NCI-H1417 treated with DMSO at 0.1 percent for 48 hours (cell line): ENCODE measurements at places on chromosomes 7 and 10.

DNA sequence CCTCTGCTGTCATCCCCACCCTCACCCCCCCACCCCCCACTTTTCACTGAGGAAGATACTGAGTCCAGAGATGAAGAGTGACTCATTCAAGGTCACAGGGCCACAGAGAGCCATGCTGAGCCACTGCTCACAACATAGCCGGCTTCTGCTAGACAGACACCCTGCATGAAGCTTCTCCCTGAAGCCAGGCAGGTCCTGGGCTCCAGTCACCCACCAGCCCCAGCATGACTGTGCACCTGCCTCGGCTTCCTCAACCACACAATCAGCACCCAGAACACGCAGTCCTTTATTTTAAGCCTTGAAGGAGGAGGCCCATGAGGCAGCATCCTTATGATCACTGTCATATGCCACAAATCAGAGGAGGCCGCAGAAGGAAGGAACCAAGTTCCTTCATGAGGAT is 19.2 kb upstream of the PRKAG2 start:
- no peak for DNase-seq

DNA sequence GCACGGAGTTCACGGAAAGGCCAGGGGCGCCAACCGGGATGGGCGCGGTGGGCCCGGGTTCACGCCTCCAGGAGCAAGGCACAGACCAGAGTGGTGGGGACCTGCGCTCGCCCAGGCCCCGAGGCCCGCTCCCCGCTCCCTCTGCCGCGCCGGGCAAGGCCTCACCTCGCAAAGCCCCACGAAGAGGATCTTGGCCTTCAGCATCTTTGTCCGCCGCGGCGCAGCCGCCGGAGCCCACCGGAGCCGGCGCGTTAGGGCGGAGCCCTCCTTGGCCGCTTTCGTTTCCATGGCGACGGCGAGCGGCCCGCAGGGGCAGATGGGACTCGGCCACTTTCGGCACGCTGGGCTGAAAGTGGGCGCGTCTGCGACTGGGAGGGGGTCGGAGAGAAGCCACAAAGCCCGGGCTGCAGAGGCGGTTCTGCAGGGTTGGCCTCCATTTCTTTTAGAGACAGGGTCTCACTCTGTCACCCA is 944.4 kb upstream of the ZNF722 start:
- DNase-seq = no peak

- DNase-seq = no peak
Measured at GRCh38 chr10:51469686-51470085, 229.7 kb downstream of the CSTF2T start.

DNA sequence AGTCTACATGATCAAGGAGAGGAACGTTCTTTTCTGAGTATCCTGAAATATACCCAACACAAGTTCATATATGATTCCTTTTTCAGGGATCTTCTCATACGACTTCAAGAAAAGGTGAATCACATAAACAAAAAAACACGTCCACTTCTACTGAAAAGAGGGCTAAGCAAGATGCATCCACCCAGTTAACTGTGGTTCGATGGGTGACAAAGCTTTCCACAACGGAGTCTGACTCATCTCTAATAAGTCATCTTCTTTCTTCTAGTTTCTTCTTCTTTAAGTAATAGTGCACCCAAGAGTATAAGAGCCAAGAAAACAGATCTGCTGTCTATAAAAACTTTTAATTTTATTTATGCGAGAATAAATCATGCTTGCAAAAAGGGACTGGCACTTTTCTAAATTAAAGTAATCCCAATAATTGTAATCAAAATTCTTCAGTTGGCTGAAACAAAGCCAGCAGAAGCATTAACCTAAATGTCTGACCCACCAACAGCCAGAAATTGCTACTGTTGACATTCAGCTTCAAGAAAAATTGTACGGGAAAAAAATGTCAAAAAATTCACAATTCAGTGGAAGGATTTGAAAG is 146.9 kb upstream of the ANK3 start:
- DNase-seq = no peak

- DNase-seq = no peak
Measured at GRCh38 chr7:157984423-157985163, 603.0 kb downstream of the PTPRN2 start.

GRCh38 chr10:15863323-15863722 is 3.0 kb upstream of the MINDY3 start:
- no peak for DNase-seq

GRCh38 chr7:52271703-52272102 is 763.7 kb upstream of the POM121L12 start:
- DNase-seq = no peak

DNA sequence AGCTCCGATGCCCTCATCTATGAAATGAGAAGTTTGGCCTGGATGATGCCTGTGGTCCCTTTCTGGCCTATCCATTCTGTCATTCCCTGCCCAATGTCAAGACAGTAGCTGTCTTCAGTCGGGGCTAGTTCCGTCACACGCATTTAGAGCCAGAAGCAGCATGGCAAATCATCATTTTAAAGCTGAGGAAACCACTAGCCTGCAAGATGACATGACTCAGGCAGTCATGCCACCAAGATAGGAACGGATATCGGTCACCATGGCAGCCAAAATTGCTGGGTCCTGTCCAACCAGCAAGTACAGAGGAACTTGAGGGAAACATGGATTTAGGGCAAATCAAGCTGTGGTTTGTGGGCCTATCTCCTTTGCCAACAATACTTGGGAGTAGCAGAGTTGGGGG is 64.5 kb upstream of the MRLN start:
- DNase-seq = no peak

DNA sequence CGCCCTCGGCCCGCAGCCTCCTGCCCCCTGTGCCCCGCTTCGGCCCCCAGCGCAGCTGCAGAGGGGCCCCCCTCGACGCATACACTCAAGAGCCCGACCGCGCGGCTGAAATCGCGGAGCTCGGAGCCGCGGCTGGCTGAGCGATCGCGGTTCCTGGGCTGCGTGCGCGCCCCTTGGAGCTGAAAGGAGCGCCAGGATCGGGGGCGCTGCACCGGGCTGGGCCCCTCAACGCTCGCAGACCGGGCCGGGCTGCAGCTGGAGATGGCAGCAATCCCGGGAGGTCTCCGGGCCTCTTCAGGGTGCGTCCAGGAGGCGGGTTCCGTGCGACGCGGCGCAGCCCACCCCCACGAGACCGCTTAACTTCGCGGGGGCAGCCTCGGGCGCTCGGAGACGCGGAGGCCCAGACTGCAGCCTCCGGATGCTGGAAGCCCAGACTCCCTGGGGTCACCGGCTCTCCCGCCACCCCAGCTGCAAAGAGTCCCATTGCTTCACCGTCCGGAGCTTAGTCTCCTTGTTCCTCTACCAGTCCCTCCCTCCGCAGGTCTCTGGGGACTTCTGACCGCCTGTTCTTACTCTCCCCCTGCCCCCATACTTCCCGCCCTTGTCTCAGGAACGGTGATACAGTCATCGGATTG is 73.0 kb upstream of the LRRC4 start:
- DNase-seq = no peak

DNA sequence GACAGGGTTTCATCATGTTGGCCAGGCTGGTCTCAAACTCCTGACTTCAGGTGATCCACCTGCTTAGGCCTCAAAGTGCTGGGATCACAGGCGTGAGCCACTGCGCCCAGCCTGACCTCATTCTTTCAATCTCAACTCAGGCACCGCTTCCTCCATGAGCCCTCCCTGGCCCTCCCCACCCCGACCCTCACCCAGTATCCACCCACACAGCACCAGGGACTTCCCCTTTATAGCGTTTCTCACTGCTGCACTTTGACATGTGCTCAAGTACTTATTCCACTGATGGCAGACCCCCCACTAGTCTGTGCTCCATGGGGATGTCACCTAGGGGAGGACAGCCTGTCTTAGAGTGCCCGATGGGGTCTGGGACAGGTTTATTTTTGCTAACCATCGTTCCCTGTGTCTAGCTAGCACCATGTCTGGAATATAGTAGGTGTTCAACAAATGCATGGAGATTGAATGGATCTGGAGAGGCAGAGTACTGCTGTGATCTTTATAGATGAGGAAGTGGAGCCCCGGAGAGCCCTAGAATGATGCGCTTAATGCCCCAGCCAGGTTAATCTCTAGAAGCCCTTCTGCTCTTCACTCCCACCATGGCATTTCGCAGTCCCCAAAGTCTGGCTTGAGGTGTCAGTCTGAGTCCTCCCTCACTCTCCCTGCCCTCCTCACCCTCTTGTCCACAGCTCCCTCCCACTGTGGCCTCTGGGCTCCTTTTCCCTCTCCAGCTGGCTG is 258.8 kb downstream of the RPS24 start:
- DNase-seq = no peak

DNA sequence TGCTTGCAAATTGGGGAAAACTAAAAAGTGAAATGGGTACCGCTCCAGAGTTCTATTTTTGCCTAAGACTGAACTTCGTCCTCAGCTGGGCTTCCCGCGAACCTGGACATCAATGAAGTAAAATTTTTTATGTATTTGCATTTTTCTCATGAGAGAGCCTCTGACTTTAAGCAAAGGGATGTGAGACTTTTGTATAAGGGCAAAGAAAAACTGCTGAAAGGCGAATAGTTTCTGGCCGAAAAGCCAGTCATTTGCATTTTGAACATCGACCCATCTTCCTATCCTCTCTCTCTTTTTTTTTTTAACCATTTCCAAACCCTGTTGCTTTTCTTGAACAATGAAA is 573 bp downstream of the PMPCB start:
- no peak for DNase-seq

DNA sequence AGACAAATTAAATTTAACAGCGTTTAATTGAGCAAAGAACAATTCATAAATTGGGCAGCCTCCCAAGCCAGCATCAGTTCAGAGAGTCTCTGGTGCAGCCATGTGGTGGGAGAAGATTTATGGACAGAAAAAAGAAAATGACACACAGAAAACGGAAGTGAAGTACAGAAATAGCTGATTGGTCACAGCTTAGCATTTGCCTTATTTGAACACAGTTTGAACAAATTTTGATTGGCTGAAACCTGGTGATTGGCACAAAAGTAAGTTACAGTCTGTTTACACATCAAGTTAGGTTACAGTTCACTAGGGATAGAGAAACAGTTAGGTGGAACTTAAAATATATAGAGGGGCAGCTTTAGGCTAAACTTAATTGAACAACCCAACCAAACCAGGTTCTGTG is 720.1 kb downstream of the TYW1 start:
- DNase-seq = no peak

- DNase-seq = no peak
Measured at GRCh38 chr10:133309720-133310398, 1.1 kb downstream of the ZNF511 start.

- DNase-seq = no peak
Measured at GRCh38 chr7:102044641-102044983, 227.2 kb downstream of the CUX1 start.

DNA sequence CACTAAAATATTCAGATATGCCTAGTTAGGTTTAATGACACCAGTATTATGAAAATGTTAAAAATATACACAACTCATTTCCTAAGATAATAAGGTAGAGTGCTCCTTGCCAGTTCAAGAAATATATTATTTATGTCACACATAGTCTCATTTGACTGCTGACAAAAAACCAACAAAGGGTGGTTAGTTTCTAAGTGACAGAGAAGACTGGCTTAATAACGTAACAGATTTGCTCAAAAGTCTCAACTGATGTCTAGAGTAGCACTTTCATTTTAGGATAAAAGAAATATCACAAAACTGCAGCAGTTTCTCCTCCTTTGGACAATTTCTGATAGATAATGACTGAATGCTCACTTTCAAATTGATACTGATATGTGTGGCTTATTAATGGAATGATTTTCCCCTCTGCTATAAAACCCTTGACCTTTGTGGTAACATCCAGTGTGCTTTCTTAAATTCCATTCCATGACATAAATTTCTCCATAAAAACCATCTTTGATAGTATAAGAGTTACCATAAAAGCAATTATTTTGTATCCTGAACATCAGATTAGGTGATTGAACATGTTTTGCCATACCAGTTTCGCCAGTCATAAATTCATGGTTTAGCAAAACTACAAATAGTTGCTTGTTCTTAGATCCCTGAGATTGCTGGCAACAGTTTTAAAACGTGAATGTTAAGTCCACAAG is 94.2 kb downstream of the NRBF2 start:
- DNase-seq = no peak

DNA sequence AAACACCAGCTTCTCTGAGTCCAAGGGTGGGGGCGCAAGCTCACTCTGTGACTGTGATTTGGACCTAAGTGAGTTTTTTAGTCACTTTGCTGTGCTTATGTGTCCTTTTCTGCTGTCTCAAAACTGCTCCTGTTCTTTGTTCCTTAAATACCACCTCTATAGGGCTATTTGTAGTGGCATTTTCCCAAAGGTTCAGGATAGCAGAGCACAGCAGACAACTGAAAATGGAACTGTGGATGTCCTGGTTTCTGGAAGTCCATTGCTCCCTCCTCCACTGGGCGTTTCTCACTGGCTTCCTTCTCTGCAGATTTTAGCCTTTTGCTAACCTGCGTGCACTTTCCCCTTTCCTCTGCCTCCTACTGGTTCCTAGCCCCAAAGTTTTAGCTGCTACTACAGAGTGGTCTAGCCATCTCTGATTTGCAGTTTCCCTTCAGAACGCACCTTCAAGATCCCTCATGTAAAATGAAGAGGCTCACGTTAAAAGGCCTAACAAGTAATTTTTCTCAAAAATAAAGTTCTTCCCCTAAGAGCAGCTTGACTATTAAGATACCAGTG is 25.6 kb downstream of the BLVRA start:
- DNase-seq = no peak

DNA sequence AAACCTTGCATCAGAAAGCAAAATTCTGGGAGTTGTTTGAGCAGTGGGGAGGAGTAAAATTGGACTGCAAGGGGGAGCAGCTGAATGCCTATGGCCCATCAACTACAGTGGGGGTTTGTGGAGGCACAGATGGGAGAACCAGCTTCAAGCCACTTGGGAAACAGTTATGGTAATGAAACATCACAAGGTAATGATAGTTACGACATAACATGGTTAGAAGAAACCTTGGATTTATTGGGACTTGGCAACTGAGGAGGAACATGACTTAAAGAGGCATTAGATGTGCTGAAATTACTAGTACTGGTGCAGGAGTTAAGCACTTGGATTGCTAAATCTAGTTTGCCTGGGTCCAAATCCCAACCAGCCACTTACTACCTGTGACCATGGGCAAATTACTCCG is 868.4 kb downstream of the KCNMA1 start:
- no peak for DNase-seq

DNA sequence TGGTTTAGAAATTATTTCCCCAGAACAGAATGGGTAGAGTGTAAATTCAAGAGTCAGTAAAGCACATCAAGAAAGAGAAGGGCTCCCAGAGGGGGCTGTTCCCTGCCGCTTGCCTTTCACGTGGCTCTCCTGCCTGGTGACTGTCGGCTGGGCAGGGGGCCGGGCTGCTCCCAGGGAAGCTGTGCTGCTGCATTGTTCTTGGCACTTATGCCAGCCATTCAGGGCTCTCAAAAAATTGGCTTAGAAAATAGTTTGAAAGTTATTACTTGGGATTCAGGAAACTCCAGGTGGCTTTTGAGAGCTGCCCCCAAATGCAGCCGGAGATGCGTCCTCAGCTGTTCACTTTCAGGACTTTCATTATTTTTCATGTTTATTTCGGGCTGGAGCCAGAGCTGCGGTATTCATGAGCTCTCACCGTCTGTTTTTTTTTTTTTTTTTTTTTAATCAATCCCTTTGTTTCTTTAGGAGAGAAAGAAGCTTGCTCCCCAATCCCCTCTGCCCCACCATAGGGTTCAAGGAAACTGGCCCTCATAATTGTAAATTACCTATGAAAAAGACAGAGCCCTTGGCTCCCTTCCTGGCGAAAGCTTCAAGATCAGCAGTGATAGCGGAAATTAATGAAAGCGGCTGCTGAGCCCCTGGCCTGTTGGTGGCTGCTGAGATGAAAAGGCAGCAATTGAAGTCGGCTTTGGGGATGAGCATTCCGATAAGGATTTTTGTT is 94.1 kb downstream of the SORCS3 start:
- no peak for DNase-seq

GRCh38 chr10:6841761-6842160 is 261.7 kb upstream of the PRKCQ start:
- no peak for DNase-seq

GRCh38 chr10:89171996-89172395 is 35.1 kb downstream of the CH25H start:
- no peak for DNase-seq
